ENCODE measurements at places on chromosomes 3 and 15. TPM values are rescaled to one million over a fixed set of nuclear protein-coding genes. Genes with fewer than 3 reads are reported as not detected.

The SNX22 gene
- total RNA-seq = 8.3 TPM

The PIF1 gene
- total RNA-seq = 5.3 TPM

The GOLGA8R gene
- total RNA-seq = 3.5 TPM

The USP13 gene
- 13.8 TPM for total RNA-seq

The IL16 gene
- total RNA-seq = 1.8 TPM

The ACAN gene
- total RNA-seq = 0.45 TPM

The CHCHD6 gene
- 20.8 TPM for total RNA-seq

The RRP9 gene
- total RNA-seq = 7.7 TPM

The SLC22A13 gene
- total RNA-seq = 1.4 TPM

The FBXW12 gene
- 1.2 TPM for total RNA-seq

The ZIC4 gene
- 122 TPM for total RNA-seq

The PPP2R3A gene
- total RNA-seq = 31.2 TPM

The SLC22A14 gene
- total RNA-seq = 0.82 TPM

The DLL4 gene
- 4.4 TPM for total RNA-seq

The SLC15A2 gene
- total RNA-seq = 15.2 TPM
